Vagina (tissue), 2 donors: ENCODE measurements at places on chromosomes 7 and 10. TPM values are rescaled to one million over a fixed set of nuclear protein-coding genes. Genes with fewer than 3 reads are reported as not detected.
A peak's percentile ranks its signal among the peaks of the same experiment; 100 is the strongest.

- H3K4me3 ChIP-seq, result no peak overlapping the region
- H3K4me1 ChIP-seq, result no peaks in the 10 kb centered on the region
- H3K27me3 ChIP-seq, result no peaks in the 10 kb centered on the region
- H3K36me3 ChIP-seq, result no peaks in the 10 kb centered on the region
- no peak overlapping the region for H3K27ac ChIP-seq
- DNase-seq, result no peak
These were observed 256.6 kb downstream of the RPS24 start for GRCh38 chr10:78290131-78290750.

GRCh38 chr10:93199191-93199751 lies 125.6 kb downstream of the CYP26A1 start:
- no peak for DNase-seq
- peaks cover 12% of the 10 kb centered on the region for H3K4me1 ChIP-seq
- H3K27ac ChIP-seq, result no peak overlapping the region

GRCh38 chr10:50508315-50509051 lies 115.3 kb downstream of the SGMS1 start:
- H3K36me3 ChIP-seq, result no peaks in the 10 kb centered on the region
- no peaks in the 10 kb centered on the region for H3K27me3 ChIP-seq
- H3K27ac ChIP-seq, result no peak overlapping the region
- H3K4me3 ChIP-seq, result no peak overlapping the region
- H3K4me1 ChIP-seq, result peaks cover 25% of the 10 kb centered on the region

DNA sequence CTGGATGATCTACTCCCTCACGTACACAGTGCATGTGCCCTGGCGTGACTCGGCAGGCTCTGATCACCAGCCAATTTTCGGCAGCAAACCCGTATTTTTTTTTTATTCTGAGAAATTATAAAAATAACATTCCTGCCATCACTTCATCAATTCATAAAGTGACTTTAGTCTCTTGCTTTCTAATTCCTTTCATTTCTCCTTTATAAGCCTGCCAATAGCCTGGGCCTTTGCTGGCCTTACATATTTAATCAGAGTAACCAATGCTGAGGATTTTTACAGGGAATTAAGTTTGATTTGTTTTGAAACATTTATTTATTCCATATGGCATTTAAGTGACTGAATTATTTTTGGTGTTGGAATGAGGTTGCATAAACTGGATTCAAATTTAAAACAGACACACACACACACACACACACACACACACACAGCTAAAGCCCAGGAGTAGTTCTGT lies 140.8 kb downstream of the ETV1 start:
- no peak overlapping the region for H3K4me3 ChIP-seq
- no peak for DNase-seq
- no peaks in the 10 kb centered on the region for H3K27me3 ChIP-seq
- H3K4me1 ChIP-seq, result no peaks in the 10 kb centered on the region

- H3K27me3 ChIP-seq, result no peaks in the 10 kb centered on the region
- no peak overlapping the region for H3K4me3 ChIP-seq
- H3K36me3 ChIP-seq, result no peaks in the 10 kb centered on the region
These were observed 1569.8 kb downstream of the REEP3 start for GRCh38 chr10:65090991-65091390.

DNA sequence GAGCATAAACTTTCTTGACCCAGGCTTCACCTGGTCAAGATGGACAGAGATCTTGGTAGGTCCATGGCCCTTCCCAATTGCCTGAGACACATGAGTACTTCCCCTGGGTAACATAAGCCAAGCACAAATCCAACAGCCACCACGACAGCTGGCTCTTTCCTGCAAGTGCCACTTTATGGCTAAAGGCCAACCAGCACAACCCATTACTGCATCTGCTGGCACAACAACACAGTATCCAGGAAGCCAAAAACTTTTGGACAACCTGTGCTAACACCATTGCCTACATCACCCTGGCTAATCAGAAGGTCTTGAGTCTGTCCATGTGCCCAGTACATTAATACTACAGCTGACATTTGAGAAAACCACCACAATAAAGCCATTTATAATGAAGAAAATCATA lies 548.0 kb upstream of the SEMA3D start:
- no peak for DNase-seq
- H3K36me3 ChIP-seq, result no peaks in the 10 kb centered on the region
- H3K4me3 ChIP-seq, result no peak overlapping the region

- no peak for DNase-seq
- H3K27ac ChIP-seq, result no peak overlapping the region
- H3K36me3 ChIP-seq, result no peaks in the 10 kb centered on the region
These were observed 14.0 kb downstream of the SLC29A4 start for GRCh38 chr7:5296611-5297226.

DNA sequence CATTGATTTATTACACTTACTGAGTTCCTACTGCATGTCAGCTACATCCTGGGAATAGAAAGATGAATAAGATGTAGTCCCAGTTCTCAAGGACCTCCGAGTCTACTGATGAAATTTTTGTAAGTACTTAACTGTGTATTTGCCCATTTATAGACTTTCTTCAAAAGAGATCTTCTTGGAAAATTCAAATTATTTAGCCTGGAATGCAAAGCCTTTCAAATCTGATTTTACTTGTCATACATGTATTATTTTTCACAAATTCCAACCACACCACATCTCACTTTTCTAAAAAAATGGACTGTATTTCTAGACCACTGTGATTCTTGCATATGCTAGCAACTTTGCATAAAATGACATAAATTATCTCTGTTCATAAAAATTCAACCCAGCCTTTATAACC lies 581.3 kb downstream of the ATRNL1 start:
- H3K27me3 ChIP-seq, result no peaks in the 10 kb centered on the region
- no peaks in the 10 kb centered on the region for H3K36me3 ChIP-seq
- no peak overlapping the region for H3K27ac ChIP-seq
- no peaks in the 10 kb centered on the region for H3K4me1 ChIP-seq
- no peak overlapping the region for H3K4me3 ChIP-seq
- no peak for DNase-seq

Gene LEP
- total RNA-seq, result 7.4 TPM

DNA sequence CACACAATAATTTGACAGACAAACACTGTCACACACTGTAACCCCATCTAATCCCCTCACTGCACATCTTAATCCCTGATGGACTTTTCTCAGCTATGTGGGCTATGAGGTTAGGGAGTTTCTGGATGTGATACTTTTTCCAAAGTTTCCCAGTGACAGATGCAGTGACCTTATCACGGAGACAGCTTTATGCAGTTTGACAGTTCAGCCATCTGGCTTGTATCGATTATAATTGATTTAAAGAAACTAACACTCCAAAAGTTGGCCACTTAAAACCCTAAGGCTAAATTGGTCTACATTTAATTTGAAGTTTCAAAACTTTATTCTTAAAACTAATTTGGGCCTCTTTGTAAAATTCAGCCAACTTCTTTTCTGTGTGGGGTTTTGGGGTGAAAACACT lies 196.7 kb downstream of the SDK1 start:
- no peak for DNase-seq
- H3K4me1 ChIP-seq, result peaks cover 7% of the 10 kb centered on the region
- no peak overlapping the region for H3K4me3 ChIP-seq
- H3K27me3 ChIP-seq, result no peaks in the 10 kb centered on the region
- H3K36me3 ChIP-seq, result no peaks in the 10 kb centered on the region

GRCh38 chr10:68202960-68203353 lies 29.0 kb downstream of the ATOH7 start:
- no peak overlapping the region for H3K4me3 ChIP-seq
- H3K4me1 ChIP-seq, result no peaks in the 10 kb centered on the region
- no peaks in the 10 kb centered on the region for H3K36me3 ChIP-seq
- no peaks in the 10 kb centered on the region for H3K27me3 ChIP-seq
- no peak for DNase-seq

DNA sequence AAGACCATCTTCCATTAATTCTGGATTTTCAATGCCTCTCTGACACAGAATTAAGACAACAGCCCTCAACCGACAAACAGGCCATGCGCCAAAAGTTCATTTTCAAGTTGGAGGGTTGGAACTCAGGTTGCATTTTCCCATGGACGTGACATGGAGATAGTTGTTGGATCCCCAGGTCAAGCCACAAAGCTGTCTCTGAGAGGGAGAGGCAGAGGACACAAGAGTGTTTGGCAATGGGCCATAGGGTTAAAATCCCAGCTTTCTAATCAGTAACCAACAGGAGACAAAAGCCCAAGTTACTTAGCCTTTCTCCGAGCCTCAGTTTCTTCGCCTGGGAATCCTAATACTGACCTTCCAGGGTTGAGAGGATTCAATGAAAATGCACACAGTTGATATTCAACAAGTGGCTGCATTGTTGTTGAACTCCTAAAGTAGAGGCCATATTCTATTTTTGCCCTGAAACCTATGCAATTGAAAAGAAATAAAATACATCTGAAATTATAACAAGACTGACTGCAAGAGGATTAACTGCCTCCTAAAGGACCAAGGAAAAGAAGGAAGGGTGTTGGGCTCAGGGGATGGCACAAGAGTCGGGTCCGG lies 44.3 kb downstream of the SORBS1 start:
- peaks cover 36% of the 10 kb centered on the region for H3K4me1 ChIP-seq
- no peak overlapping the region for H3K4me3 ChIP-seq
- H3K27me3 ChIP-seq, result no peaks in the 10 kb centered on the region
- H3K27ac ChIP-seq, result peak overlapping the region; percentile 53
- H3K36me3 ChIP-seq, result no peaks in the 10 kb centered on the region

- H3K27me3 ChIP-seq, result no peaks in the 10 kb centered on the region
- no peak for DNase-seq
- H3K4me1 ChIP-seq, result peaks cover 16% of the 10 kb centered on the region
- no peaks in the 10 kb centered on the region for H3K36me3 ChIP-seq
- no peak overlapping the region for H3K27ac ChIP-seq
- H3K4me3 ChIP-seq, result no peak overlapping the region
These were observed 51.0 kb downstream of the AMZ1 start for GRCh38 chr7:2738766-2739549.

DNA sequence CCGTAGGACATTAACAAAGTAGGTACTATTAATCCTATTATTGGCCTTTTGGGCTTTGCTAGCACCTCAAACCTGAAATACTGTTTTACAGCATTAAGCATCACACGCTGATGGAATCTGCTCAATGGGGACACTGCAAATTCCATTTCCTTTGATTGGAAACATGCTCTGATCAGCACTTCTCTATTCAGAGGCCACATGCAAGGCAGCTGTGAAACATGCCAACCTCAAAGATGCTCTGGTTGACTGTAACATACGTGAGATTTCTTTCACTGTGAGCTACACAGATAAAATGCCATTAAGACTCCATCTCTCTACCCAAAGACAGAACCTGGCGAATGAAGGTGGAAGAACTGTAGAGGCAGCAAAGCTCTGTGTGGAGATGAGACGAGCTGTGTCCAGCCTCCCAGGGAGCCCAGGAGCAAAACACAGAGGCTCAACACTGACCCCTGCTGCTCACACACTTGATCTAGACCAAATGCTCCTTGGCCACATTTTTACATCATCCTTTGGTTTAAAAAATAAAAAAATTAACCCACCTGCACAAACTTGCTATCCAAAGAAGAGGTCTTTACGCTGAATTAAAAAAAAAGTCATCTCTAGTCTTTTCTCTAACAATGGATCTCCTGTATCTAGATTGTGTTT lies 8.0 kb downstream of the RSU1 start:
- H3K27me3 ChIP-seq, result no peaks in the 10 kb centered on the region
- no peak overlapping the region for H3K4me3 ChIP-seq
- no peaks in the 10 kb centered on the region for H3K36me3 ChIP-seq
- H3K27ac ChIP-seq, result no peak overlapping the region
- no peak for DNase-seq

Gene HTR5A
- total RNA-seq, result not detected

- H3K4me1 ChIP-seq, result peaks cover 23% of the 10 kb centered on the region
- H3K27me3 ChIP-seq, result no peaks in the 10 kb centered on the region
- no peak for DNase-seq
- no peak overlapping the region for H3K4me3 ChIP-seq
- peak overlapping the region; percentile 55 for H3K27ac ChIP-seq
These were observed 198.9 kb downstream of the REEP3 start for GRCh38 chr10:63720072-63720537.

GRCh38 chr7:108467391-108467790 lies 11.2 kb upstream of the NRCAM start:
- no peak overlapping the region for H3K27ac ChIP-seq
- H3K36me3 ChIP-seq, result no peaks in the 10 kb centered on the region
- H3K4me1 ChIP-seq, result no peaks in the 10 kb centered on the region
- no peak overlapping the region for H3K4me3 ChIP-seq

GRCh38 chr7:12064586-12065127 lies 146.4 kb upstream of the TMEM106B start:
- no peak for DNase-seq
- H3K27ac ChIP-seq, result no peak overlapping the region
- H3K4me3 ChIP-seq, result no peak overlapping the region
- H3K27me3 ChIP-seq, result no peaks in the 10 kb centered on the region
- no peaks in the 10 kb centered on the region for H3K4me1 ChIP-seq

DNA sequence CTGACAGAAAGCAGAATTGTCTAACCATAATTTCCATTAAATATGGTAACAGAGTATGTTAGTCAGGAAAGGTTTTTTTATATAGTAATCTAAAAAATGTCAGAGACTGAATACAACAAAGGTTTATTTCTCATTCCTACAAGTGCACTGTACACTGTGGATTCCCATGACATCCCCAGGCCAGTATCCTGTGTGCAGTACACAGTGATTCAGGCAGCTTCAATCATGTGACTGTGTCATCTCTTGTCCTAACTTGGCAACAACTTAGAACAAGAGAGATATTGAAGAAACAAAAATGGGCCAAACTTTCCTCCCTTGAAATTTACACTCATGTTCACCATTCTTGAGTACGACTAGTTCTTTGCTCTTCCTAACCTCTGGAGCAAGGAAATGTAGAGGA lies 189.8 kb upstream of the SEMA3A start:
- no peaks in the 10 kb centered on the region for H3K4me1 ChIP-seq
- no peak overlapping the region for H3K4me3 ChIP-seq
- DNase-seq, result no peak
- no peak overlapping the region for H3K27ac ChIP-seq

GRCh38 chr10:99742254-99742653 lies 10.2 kb downstream of the CUTC start:
- H3K27ac ChIP-seq, result no peak overlapping the region
- H3K4me1 ChIP-seq, result peaks cover 24% of the 10 kb centered on the region
- no peak overlapping the region for H3K4me3 ChIP-seq
- H3K27me3 ChIP-seq, result no peaks in the 10 kb centered on the region
- no peak for DNase-seq

Gene ITIH2
- total RNA-seq, result not detected

DNA sequence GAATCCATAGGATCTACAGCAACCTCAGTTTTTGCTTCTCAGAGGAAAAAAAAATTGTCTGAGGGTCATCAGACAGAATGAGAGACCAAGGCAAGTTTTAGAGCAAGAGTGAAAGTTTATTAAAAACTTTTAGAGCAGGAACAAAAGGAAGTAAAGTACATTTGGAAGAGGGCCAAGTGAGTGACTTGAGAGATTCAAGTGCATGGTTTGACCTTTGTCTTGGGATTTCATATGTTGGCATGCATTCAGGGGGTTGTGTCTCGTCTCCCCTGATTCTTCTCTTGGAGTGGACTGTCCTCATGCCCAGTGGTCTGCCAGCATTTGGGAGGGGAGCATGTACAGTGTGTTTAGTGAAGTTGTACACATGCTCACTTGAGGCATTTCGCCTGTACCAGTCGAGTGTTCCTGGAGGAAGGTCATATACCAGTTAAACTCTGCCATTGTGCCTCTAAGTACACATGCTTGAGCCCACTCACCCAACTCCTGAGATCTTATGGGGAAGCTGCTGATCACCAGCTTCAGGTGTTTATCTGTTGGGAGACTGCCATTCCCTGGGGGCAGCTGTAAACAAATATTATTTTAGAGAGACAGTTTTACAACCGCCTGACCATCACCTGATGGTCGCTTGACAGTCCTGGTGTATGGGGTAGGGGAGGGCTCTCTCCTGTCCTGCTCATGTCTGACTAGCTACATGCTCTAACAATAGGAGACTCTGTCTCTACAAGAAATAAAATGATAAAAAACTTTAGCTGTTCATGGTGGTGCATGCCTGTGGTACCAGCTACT lies 109.4 kb downstream of the EEPD1 start:
- DNase-seq, result no peak
- no peaks in the 10 kb centered on the region for H3K36me3 ChIP-seq
- no peaks in the 10 kb centered on the region for H3K27me3 ChIP-seq
